ENCODE measurements at places on chromosomes 13 and 19.

GRCh38 chr19:29624489-29625185, 18.6 kb downstream of the POP4 start:
- DNase-seq, result no peak

GRCh38 chr19:34879563-34879962, 47.1 kb upstream of the ZNF30 start:
- DNase-seq, result no peak

DNA sequence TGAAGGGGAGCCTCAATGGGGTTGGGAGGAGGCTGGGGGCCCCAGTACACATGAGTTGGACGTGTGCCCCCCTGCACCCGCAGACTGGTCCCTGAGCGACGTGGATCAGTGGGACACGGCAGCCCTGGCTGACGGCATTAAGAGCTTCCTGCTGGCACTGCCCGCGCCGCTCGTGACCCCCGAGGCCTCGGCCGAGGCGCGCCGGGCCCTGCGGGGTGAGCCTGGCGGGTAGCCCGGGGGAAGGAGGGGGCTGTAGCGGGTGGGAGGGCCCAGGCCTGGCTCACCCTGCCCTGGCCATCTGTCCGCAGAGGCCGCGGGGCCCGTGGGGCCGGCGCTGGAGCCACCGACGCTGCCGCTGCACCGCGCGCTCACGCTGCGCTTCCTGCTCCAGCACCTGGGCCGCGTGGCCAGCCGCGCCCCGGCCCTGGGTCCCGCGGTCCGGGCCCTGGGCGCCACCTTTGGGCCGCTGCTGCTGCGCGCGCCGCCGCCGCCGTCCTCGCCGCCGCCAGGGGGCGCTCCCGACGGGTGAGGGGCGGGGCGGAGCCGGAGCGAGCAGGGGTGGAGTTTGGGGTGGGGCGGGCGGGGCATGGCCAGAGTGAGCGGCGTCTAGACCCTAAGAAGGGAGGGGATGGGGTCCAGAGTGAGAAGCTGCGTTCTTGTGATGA, 8.1 kb downstream of the PIK3R2 start:
- no peak for DNase-seq

DNA sequence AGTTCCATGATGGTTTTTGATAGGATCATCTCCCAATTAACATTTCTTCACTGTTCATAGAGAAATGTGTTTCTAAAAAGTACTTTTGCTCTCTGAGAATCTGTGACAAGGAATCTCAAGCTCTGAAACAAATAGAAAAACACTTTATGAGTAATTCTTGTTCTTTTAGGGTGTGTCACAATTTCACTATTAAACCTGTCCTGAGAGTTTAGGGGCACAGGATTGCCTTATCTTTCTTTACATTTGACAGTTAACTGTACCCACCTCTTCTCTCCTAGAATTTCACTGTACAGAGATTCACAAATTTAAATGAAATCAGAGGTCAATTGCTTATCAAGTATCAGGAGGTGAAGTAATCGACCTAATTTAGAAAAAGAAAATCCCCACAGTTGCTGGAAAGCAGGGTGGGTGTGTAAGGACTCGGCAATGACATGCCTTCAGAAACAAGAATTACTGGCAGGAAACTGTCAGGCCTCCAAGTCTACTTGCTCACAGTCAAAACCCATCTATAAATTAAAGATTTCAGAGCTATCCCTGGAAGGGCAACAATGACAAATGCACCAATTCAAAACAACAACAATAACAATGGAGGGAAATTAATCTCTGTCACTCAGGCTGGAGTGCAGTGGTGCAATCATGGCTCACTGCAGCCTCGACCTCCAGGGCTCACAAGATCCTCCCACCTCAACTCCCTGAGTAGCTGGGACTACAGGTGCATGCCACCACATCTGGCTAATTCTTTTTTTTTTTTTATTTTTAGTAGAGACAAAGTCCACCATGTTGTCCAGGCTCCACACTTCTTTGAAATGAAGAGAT, 250.2 kb downstream of the ABCC4 start:
- DNase-seq, result no peak

GRCh38 chr13:90622541-90622940, 724.9 kb upstream of the MIR17HG start:
- DNase-seq, result no peak

- DNase-seq, result no peak
Observed at GRCh38 chr19:18610245-18610555, 2.5 kb upstream of the TMEM59L start.

DNA sequence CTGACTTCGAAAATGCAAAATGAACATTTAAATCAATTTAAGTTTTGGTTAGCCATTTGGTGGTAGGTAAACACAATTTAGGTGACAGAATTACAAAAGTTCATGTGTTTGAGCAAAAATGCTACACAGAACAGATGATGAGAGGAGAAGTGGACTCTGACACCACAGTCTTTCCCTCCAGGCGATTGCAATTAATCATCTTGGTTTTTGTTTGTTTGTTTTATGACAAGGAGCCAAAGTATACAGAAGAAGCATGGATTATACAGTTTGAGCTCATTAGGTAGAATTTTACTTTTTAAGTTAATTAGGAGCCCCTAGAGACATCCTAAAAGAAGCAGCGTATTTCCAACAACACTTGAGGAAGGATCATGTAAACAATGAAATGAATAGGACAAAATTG, 49.3 kb upstream of the FREM2 start:
- DNase-seq, result no peak

DNA sequence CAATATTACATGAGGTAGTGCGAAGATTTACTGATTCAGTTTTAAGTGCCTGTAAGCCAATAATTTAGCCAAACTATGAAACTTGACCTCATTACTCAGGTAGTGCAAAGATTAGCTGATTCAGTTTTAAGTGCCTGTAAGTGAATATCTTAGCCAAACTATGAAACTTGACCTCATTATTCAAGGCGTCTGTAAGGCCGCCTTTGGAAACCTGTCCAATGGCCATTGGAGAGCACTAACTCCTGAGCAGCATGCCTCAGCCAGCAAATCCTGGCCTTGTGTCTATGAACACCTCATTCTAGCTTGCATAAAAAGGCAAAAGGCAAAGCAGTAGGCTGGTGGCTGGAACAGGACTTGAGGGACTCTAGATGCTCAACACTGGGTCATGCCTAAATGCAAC, 127.0 kb upstream of the GPR12 start:
- no peak for DNase-seq

GRCh38 chr19:45973553-45974338, at the start of gene NOVA2:
TSS of gene NOVA2 (minus strand) at chr19:45973865. CDS start at chr19:45973351, 514 bp downstream.
- no peak for DNase-seq

Measured in LNCaP clone FGC (cell line).